ENCODE measurements at places on chromosomes 12 and 14. TPM values are rescaled to one million over a fixed set of nuclear protein-coding genes. Genes with fewer than 3 reads are reported as not detected.

DNA sequence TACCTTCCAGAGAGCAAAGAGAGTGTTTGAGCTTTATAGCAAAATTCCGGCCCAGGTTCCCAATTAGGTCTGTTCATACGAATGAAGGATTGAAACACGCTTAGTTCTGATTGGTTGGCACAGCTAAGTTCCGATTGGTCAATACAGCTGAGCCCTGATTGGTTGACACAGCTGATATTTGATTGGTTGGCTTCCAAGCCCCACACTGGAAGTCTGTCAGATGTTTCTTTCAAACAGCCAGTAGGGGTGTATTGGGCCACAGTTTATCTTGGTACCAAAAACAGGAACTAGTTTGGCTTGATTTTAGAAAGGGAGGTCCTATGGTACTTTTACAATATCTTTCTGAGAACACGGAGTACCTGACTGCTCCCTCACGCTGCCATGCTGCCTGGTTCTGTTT, 93.4 kb downstream of the CAND1 start:
- no peak for DNase-seq

DNA sequence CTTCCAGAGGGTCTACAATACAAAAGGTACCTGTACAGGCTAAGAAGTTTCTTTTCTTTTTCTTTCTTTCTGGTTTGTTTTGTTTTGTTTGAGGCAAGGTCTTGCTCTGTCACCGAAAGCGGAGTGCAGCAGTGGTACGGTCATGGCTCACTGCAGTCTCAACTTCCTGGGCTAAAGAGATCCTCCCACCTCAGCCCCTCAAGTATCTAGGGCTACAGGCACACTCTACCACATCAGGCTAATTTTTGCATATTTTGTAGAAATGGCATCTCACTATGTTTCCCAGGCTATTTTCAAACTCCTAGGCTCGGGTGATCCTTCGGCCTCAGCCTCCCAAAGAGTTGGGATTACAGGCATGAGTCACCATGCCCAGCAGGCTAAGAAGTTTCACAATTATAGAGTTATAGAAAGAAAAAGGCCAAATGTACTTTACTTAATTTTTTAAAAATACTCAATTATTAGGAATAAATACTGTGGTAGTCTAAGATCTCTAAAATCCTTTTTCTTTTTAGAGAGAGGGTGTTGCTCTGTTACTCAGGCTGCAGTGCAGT, 3.0 kb upstream of the PIGH start:
- no peak for DNase-seq

GRCh38 chr14:104228221-104228620, 89.8 kb downstream of the KIF26A start:
- no peak for DNase-seq

- no peak for DNase-seq
These were observed 6.7 kb downstream of the FOXN4 start for GRCh38 chr12:109302358-109302757.

SLC6A15 gene
- total RNA-seq = not detected

ALX1 gene
- total RNA-seq = not detected

C14orf132 gene
- 4.8 TPM for total RNA-seq
